ENCODE measurements at places on chromosomes 16 and 17. TPM values are rescaled to one million over a fixed set of nuclear protein-coding genes. Genes with fewer than 3 reads are reported as not detected.

DNA sequence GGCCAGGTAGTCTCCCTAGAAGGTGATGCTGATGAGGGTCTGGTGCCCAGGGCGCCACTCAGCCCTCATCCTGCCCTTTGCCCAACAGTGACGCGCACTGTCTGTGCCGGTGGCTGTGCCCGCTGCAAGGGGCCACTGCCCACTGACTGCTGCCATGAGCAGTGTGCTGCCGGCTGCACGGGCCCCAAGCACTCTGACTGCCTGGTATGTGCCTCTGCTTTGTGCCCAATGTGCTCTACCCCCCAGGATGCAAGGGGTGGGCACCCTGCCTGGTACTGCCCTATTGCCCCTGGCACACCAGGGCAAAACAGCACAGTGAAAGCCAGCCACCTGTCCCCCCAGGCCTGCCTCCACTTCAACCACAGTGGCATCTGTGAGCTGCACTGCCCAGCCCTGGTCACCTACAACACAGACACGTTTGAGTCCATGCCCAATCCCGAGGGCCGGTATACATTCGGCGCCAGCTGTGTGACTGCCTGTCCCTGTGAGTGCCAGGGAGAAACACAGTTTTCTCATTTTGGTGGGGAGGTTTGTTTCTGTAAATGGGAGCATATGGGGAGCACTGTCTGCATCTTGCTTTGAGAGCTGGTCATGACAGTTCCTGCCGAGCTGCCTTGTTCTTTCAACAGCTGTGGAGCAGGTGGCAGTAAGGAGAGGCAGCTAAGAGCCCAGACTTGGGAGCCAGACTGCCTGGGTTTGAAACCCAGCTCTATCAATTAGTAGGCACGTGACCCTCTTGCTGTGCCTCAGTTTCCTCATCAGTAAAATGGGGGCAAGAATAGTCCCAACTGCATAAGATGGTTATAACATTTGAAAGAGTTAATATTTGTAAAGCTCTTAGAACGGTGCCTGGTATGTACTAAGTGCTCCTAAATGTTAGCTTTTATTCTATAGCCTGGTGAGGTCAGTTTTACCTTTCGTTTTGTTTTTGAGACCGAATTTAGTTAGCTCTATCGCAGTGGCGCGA, 10.4 kb downstream of the ERBB2 start:
- H3K27me3 ChIP-seq, result no peaks in the 10 kb centered on the region
- H3K36me3 ChIP-seq, result no peaks in the 10 kb centered on the region
- peaks cover 10% of the 10 kb centered on the region for H3K4me1 ChIP-seq
- DNase-seq, result no peak
- H3K27ac ChIP-seq, result no peak overlapping the region

- no peak for DNase-seq
- H3K4me1 ChIP-seq, result no peaks in the 10 kb centered on the region
- H3K4me3 ChIP-seq, result no peak overlapping the region
- H3K27me3 ChIP-seq, result no peaks in the 10 kb centered on the region
These were observed 225.7 kb downstream of the CBLN1 start for GRCh38 chr16:49055824-49056545.

- H3K27ac ChIP-seq, result no peak overlapping the region
- DNase-seq, result no peak
- no peaks in the 10 kb centered on the region for H3K36me3 ChIP-seq
- no peaks in the 10 kb centered on the region for H3K4me1 ChIP-seq
These were observed 27.6 kb upstream of the CACNG3 start for GRCh38 chr16:24228514-24228913.

The RRN3 gene
- total RNA-seq, result 29.6 TPM

The GCGR gene
- total RNA-seq, result not detected
